NCI-H510A (cell line): ENCODE measurements at places on chromosomes 3 and 15.
A peak's percentile ranks its signal among the peaks of the same experiment; 100 is the strongest.

GRCh38 chr15:68307131-68307928, 29.8 kb downstream of the FEM1B start:
- no peak for DNase-seq

- DNase-seq: no peak
These were observed 946.7 kb downstream of the ZPLD1 start for GRCh38 chr3:103381296-103382079.

- no peak for DNase-seq
These were observed 71.3 kb upstream of the FNDC3B start for GRCh38 chr3:171967932-171968678.

- no peak for DNase-seq
These were observed 21.8 kb downstream of the SHC4 start for GRCh38 chr15:48941904-48942303.

- no peak for DNase-seq
These were observed 2.1 kb downstream of the SEMA7A start for GRCh38 chr15:74431645-74432044.

- no peak for DNase-seq
These were observed 47.1 kb upstream of the BNIP2 start for GRCh38 chr15:59736181-59736580.

DNA sequence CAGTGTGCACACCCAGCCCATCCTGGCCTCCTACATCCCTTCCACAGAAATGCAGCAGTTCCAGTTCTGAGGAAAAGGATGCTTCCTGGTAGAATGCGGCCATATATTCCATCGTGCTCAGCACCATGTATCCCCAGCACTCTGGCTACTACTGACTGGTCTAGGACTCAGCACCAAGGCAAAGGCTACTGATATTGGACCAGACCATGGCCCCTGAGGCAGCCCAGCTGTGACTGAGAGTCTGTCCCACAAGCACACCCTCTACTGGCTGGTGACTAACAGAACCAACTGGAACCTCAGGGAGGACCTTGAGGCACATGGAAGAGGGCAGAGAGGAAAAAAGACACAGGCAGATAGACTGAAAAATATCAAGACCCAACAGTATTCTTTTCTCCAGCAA, 30.0 kb downstream of the TARS3 start:
- no peak for DNase-seq

DNA sequence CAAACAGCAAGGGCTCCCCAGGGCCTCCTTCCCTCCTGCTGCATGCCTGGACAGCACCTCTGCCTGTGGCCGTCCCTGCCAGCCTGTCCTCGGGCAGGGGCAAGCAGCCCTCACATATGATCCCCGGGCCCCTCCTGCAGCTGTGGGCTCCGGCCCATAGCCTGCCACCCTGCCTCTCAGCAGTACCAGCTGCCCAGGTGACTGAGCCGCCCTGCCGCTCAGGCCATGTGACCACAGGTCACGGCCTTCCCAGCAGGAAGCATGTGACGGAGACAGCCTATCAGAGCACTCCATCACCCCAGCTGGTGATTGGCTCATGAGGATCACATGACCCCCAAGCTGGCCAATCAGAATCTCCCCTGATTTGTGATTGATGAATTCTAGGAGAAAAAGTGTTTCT, 23.9 kb downstream of the ALDH1L1 start:
- no peak for DNase-seq

DNA sequence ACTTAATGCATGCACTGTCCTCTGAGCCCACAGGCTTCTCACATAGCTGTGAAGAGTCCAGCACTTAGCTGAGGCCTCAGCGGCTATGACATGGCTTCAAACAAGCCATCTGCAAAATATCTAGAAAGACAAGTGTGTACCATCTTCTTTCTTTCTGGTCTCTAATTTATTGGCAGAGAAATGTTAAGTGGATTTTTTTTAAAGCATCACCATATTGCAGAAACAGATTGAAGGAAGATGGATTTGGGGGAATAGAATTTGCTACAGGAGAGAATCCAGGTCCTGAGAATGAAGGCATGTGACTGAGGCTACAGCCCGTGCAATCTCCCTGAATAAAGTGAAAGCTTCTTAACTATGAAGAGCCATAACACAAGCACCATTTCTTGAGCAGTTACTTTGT, 567.3 kb downstream of the PDCD6IP start:
- no peak for DNase-seq

GRCh38 chr3:78754066-78754743, 1013.6 kb downstream of the ROBO1 start:
- no peak for DNase-seq

DNA sequence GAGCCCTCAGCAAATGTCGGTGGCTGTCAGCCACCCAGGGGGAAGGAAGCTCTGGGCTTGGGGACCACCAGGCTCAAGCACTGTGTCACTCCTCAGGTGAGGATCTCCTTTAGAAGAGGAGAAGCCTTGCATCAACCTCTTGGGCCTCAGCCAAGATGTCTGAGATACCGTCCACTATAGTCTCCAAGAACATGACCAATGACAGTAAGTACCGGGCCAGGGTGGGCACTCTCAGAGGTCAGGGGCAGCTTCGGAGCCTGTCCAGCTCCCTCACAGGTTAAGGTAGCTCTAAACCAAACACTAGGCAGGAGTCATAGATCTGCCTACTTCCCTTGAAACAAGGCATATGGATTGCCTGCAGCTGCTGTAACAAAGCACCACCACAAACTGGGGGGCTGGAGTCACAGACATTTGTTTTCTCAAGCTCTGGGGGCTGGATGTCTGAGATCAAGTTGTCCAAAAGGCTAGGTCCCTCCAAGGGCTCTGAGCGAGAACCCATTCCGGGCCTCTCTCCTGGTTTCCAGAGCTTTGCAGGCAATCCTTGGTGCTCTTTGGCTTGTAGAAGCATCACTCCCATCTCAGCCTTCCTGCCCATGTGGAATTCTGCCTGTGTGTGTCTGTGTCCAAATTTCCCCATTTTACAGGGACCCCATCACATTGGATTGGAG, 1.3 kb downstream of the CFAP100 start:
- DNase-seq: no peak

DNA sequence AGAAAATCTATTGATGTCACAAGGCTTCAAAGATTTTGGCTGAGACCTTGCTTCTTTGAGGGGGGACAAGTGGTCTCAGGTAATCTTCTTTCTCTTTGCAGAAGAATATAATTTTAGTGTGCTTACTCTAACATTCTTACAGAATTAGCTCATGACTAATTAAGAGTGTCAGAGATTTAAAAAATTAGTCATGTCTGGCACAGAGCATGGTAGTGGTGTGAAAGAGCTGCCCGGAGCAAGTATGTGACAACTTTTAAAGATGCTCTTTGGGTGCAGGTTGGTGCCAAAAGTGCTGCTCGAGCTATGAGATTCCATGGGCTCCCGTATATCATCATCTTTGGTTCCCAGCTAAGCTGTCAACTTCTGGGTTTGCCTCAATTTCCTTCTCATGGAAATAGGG, 31.1 kb downstream of the CYP19A1 start:
- no peak for DNase-seq

GRCh38 chr3:126358038-126358815, 1.0 kb upstream of the KLF15 start:
- peak; percentile 18 for DNase-seq

DNA sequence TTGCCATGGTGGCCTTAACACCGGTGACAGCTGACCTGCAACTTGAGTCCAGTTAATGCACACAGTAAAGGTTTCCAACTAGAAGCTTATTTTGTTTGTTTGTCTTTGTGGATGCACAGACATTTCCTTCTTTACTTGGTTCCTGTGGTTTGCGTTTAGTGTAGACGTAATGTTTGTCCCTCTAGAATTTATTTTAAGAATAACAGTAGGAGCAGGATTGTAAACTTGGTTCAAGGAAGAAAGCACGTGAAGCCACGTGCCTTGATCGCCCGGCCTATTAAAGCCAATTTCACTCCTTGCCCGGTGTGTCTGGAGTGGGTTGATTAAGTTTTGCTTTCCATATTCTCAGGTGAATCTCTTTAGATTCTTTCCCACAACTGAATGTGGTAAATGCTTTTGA, 263.2 kb upstream of the C2CD4B start:
- no peak for DNase-seq

- DNase-seq: peak; percentile 42
These were observed 13.3 kb upstream of the SSUH2 start for GRCh38 chr3:8657804-8658305.

DNA sequence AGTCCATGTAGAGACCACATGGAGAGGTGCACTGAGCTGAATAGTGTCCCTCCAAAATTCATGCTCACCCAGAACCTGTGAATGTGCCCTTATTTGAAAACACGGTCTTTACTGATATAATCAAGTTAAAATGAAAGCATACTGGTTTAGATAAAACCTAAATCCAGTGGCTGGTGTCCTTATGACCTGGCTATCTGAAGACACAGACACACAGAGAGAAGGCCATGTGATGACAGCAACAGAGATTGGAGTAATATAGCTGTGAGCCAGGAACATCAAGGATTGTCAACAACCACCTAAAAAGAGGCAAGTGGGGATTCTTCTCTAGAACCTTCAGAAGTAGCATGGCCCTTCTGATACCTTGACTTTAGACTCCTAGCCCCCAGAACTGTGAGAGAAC, 54.7 kb upstream of the CD47 start:
- DNase-seq: no peak

- no peak for DNase-seq
These were observed 11.5 kb upstream of the TRPM7 start for GRCh38 chr15:50698101-50698500.

DNA sequence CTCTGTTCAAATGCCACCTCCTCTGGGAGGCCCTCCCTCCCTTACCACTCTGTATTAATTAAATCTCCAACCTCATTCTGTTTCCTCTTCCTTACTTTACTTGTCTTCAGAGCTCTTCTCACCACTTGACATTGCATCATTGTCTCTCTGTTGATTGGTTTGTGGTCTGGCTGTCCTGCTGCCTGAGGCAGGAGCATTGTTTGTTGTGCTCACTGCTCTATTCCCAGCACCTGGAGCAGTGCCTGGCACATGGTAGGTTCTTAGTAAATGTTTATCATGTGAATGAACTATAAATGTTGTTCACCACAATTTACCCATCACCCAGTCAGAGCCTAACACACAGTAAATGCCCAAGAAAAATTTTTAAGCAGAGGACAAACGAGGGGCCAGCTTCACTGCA, 6.7 kb upstream of the BFSP2 start:
- no peak for DNase-seq

GRCh38 chr3:146368882-146369523, 100.4 kb downstream of the PLSCR2 start:
- no peak for DNase-seq

- DNase-seq: no peak
These were observed 82.9 kb upstream of the CDAN1 start for GRCh38 chr15:42819786-42820185.

GRCh38 chr3:71160785-71161546, 422.6 kb downstream of the FOXP1 start:
- no peak for DNase-seq

DNA sequence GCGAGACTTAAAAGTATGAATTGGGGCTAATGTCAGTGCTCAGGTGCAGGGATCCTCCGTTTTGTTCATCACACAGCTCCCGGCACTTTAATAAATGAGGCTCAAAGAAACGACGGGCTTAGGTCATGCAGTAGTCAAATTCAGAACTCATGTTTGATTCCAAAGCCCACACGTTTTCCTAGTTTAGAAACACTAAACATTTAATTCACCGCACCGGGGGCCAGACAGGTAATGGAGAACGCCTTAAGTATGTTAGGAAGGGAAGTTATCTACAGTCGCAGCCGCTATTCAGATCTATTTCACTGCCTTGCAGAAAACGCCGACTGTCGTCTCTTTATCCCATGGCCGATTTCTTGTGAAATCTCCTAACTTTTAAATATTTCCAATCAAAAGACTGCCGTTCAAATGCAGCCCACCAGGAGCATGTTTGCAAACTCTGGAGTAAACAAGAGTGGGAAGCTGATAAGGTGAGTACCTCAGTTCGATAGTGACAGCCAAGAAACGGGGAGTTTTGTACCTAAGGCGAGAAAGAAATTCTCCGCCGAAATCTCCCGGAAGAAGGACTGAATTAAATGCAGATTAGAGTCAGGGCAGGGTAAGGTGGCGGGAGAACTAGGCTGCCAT, 569 bp downstream of the HIGD2B start:
- DNase-seq: no peak

DNA sequence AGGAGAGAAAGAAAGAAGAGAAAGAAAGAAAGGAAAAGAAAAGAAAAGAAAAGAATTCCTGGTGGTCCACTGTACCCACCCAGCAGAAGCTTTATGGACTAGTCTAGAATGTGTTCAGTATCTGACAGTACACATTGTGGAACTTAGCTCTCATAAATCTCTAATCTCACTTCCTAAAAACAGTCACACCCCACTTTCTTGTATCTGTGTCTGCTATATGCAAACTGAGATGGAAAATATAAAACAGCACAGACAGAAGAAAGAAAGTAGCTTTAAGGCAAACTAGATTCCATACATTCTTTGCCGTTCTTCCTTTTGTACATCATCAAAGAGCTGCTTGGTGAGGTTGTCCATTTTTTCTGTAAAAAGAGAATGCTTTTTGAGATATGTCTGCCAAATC, 41.1 kb upstream of the GNB5 start:
- DNase-seq: no peak

- no peak for DNase-seq
These were observed 272.3 kb downstream of the IL5RA start for GRCh38 chr3:2837910-2838309.

DNA sequence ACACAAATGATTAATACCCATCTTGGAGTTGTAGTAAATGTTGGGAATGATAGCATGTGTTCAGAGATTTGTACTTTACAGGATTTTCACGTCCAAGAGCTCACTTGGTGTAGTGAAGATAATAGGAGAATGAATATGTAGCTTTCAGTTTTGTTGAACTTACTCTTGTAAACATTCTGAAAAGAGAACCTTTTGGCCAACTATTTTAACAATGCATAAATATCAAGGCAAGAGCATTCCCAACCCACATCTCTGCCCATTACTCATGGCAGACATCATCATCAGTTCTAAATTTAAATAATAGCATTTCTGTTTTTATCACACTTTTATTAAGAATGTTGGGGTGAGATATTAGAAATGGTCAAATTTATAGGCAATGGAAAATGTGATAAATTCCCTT, 465.2 kb upstream of the TPRG1 start:
- no peak for DNase-seq

GRCh38 chr3:171317171-171317570, 143.0 kb downstream of the TNIK start:
- DNase-seq: no peak

DNA sequence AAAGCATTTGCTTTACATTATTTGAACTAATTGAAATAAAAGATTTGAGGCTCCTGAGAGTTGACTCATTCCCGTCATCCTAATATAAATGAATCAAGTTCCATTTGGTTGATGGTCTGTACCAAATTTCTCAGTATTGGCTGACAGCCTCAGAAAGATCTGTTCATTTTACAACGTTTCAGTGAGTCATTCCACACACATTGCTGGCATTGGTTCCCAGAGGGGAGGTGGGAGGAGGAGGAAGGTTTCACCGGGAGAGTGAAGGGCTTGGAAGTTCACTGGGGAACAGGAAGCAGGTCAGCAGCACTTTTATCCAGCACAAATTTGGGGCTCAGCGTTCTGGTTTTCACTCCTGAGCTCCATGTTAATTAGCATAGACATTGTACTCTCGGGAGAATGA, 176.7 kb upstream of the CADPS start:
- no peak for DNase-seq

GRCh38 chr3:49673715-49674496, at the start of gene APEH:
TSS of gene APEH (plus strand) at chr3:49674351. CDS start at chr3:49674402, 51 bp downstream.
- DNase-seq: no peak

GRCh38 chr15:56886932-56887781, 31.3 kb upstream of the TCF12 start:
- DNase-seq: peak; percentile 92

- no peak for DNase-seq
These were observed 124.2 kb upstream of the SMAD3 start for GRCh38 chr15:66941108-66941711.
